ENCODE measurements at places on chromosomes 1 and 21. TPM values are rescaled to one million over a fixed set of nuclear protein-coding genes. Genes with fewer than 3 reads are reported as not detected.

The RXFP4 gene
- total RNA-seq = not detected

The CLCA2 gene
- not detected for total RNA-seq

DNA sequence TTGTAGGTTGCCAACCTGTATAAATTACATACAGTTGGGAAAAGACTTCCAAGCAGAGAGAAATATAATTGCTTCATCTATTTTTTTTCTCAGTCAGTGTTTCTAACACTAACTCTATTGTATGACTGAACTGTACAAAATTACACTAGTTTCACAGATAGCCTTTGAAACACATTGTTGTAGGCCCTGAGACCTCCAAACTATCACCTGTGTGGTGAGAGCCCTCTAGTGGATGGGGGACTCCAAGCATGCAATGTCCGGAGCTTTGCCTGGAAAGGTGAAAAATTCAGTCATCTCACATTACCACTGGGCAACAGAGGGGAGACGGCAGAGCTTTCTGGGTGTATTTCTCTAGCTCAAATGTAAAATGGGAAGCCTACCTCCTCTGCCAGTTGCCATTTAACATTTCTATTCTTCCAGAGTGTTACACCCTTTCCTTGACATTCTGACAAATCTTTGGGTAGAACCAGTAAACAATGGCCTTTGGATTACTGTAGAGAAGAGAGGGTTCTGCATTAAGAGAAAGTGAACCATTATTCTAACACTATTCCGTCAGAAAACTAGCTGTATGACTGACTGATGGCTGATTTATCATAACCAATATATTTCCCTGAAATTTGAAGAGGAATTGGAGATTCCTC, 212.2 kb downstream of the LYPLAL1 start:
- peak; percentile 42 for DNase-seq

- no peak for DNase-seq
Measured at GRCh38 chr1:43659212-43660166, 9.5 kb downstream of the KDM4A start.

GRCh38 chr21:31684918-31685317, 25.4 kb downstream of the SOD1 start:
- DNase-seq = no peak

GRCh38 chr1:25104932-25105561, 127.3 kb downstream of the SYF2 start:
- DNase-seq = no peak

GRCh38 chr1:38061883-38062328, 15.3 kb upstream of the POU3F1 start:
- peak; percentile 37 for DNase-seq

The TMEM39B gene
- total RNA-seq = 18.9 TPM

DNA sequence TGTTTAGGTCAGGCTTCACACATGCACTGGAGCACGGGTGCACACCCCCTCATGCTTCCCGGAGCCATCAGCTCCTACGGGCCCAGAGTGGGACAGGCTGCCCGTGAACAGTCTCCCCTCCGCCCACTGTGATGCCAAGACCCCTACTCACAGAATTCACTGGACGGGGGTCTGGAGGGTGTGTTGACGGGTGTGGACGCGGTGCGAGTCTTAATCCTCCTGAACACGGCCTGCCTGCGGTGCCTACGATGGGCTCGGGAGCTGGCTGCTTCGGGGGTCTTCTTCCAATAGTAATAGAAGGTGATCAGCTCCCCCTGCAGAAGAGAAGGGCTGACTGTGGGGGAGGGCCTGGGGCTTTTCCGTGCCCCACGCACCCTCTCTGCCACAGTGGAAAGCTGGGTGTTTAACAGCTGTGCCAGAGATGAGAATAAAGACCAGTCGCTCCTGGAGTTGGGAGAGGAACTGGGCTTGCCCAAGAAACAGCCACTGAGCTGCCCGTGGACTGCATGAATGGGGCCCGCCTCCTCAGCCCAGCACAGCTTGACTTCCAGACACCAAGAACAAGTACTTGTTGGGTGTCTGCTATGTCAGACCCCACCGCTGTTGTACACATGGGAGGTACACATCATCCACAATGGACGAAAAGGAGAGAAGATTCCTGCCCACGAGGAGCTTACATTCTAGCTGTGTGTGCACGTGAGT, 47.9 kb downstream of the SLC45A1 start:
- DNase-seq = no peak

DNA sequence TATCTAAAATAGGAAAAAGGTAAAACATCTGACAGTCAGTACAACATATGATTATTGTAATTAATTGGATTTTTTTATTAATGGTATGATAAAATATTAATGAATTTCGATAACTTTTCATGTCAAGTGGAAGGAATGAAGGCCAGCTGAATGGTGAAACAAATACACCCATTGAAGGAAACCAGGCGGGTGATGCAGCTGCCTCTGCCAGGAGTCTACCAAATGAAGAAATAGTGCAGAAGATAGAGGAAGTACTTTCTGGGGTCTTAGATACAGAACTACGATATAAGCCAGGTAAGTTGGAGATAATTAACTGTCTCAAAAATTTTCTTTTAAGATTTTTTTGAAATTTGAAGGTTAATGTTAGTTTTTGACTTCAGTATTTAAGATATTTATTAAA, 3.2 kb downstream of the SON start:
- DNase-seq = no peak

The LYST gene
- total RNA-seq = 26.5 TPM

GRCh38 chr1:53732409-53732808, 6.6 kb downstream of the GLIS1 start:
- no peak for DNase-seq

GRCh38 chr1:111620441-111620971, 917 bp downstream of the RAP1A start:
- no peak for DNase-seq

GRCh38 chr1:35600593-35600992, 27.5 kb downstream of the TFAP2E start:
- no peak for DNase-seq

The ELF3 gene
- 0.12 TPM for total RNA-seq

GRCh38 chr1:54971317-54971791, 9.1 kb upstream of the TMEM61 start:
- DNase-seq = peak; percentile 14

The CD5L gene
- total RNA-seq = not detected

DNA sequence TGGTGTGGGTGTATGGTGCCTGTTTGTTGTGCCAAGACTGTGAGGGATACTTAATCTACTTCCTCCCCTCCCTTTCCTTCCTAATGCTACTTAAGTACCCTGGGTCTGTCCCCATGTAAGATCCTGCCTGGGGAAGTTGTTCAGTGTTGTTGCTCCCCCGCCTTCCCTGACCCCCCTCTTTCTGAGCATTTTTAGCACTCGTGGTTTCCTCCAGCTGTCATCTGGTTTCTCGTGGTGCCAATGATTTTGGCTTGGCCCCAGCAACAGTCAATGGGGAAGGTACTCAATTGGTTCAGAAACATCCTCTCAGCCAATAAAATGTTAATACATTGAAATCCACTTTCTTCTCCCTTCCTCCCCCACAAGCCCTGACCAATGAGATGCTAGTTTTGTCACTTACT, 8.0 kb upstream of the B4GALT3 start:
- peak; percentile 89 for DNase-seq

- DNase-seq = no peak
Measured at GRCh38 chr1:110494522-110495406, 24.2 kb downstream of the KCNA10 start.

DNA sequence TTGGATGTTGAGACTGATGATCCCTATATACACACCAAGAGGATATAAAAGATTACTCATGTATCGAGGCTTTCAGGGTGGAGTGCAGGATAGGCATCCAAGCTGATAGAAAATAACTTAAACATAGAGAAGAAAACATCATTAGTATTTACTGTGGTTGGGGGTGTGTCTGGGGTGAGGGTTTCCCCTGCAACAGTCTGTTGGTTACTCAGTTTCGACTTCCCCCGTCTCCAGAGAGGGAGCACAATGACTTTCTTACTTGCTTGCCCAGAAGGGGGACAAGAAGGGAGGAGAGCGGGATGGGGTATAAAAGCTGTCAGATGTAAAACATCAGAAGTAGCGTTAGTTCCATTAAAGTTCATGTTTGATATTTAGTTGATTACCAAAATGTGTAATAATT, 717.4 kb upstream of the ZP4 start:
- DNase-seq = no peak

DNA sequence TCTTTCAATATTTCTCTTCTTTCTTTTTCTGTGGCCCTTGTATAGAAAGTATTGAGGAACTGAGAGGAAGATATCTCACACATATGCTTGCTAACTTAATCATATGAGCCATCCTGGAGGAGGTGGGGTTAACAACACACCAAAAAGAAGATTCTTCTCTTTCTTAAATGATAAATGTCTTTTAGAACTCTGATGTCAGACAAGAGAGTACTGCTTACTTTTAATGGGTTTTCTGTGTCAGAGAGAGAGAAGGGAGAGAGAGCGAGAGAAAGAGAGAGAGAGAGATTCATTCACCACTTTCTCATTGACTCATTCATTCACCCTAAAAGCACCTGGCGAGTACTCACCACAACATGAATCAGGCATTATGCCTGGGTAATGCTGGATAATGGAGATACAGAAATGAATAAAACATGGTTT, 250.3 kb upstream of the SGIP1 start:
- peak; percentile 59 for DNase-seq

The COX20 gene
- 23.4 TPM for total RNA-seq

DNA sequence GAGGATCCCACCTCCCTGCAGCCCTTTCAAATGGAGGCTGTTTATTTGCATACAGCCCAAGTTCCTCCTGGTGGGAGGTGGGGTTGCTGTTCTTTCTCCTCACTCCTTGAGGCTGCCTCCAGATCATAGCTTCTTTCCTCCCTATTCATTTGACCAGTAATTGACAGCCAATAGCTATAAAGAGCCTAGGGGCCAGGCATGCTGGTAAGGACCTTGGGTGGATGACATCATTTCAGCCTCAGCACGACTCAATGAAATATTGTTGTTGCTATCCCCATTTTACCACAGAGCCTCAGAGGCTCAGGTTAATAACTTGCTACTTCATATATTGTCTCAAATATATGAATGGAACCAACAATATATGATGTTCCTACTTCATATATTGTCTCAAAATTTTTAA, 31.1 kb downstream of the ZSCAN20 start:
- no peak for DNase-seq

DNA sequence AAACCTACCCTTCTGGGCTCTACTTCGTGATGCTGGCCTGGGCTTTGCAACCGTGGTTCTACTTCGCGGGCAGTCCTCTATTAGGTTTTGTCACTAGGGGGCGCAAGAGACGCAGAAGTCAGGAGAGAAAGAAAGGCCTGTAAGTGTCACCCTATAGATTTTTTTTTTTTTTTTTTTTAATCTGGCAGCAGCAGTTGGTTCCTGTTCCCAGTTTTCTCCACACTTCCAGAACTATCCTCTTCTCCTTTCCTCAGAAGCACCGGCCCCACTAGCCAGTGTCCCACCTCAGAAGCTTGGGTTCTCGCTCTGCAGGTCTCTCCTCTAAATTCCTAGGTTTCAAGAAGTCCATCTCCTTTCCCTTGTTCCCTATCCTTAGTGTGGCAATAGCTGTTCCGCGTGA, 9.1 kb upstream of the LCE2D start:
- peak; percentile 69 for DNase-seq

GRCh38 chr21:45208627-45208951, 79.1 kb downstream of the POFUT2 start:
- no peak for DNase-seq

- DNase-seq = peak; percentile 47
Measured at GRCh38 chr1:41322835-41323234, 38.4 kb upstream of the FOXO6 start.

GRCh38 chr1:46277658-46278373, 25.6 kb downstream of the LRRC41 start:
- no peak for DNase-seq

GRCh38 chr1:161379071-161379470, 11.4 kb upstream of the CFAP126 start:
- DNase-seq = no peak

The PLA2G2D gene
- not detected for total RNA-seq

The WDR64 gene
- not detected for total RNA-seq

- DNase-seq = no peak
Measured at GRCh38 chr1:81559662-81560350, 240.9 kb upstream of the ADGRL2 start.

GRCh38 chr1:159992161-159992560, 38.1 kb upstream of the SLAMF9 start:
- no peak for DNase-seq

DNA sequence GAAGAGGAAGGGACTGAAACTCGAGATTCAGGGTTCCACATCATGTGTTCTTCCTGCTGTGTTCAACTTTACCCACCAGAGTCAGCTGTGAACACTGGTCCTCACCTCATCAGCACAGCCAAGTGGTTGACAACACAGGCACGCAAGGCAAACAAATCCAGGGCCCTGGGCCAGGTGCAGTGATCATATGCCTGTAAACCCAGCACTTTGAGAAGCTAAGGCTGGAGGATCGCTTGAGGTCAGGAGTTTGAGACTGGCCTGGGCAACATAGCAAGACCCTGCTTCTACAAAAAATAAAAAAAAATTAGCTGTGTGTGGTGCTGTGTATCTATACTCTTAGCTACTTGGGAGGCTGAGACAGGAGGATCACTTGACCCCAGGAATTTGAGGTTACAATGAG, 8.4 kb upstream of the XKR8 start:
- no peak for DNase-seq

DNA sequence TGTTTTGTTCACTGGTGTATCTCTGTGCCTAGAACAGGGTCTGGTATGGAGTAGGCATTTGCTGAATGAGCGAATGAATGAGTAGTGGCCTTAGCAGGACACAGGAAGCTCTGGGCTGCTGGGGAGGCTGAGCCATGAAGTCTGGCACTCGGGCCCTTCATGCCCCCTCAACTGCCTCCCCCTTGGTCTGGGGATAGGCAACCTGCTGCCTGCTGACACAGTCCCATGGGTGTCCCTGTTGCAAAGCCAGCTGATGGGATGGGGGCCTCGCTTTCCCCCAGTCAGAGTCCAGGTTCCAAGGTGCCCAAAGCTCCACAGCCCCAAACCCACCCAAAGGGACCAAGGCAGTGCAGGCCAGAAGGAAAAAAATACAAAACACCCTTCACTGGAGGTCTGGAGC, 107.0 kb upstream of the CASZ1 start:
- no peak for DNase-seq

The PADI3 gene
- total RNA-seq = not detected

DNA sequence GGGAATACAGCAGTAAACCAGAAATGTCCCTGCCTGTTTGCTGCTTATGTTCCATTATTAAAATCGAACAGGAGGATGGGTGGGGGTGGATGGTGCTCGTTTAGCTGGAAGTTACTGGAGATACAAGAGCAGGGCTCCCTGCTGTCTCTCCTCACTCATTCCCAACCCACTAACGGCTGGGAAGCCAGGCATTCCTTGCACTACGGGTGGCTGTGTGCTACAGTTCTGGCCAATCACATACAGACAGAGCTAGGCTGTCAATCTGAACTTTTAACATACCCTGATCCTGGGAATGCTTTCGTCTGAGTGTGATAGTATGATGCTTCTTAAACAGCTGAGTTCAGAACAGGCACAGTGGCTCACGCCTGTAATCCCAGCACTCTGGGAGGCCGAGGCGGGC, 7.0 kb downstream of the SIPA1L2 start:
- no peak for DNase-seq

- DNase-seq = peak; percentile 7
Measured at GRCh38 chr21:42533306-42533962, 19.8 kb downstream of the SLC37A1 start.

Data from activated CD4-positive, alpha-beta memory T cell treated with anti-CD3 and anti-CD28 coated beads for 36 hours (primary cell).